ENCODE measurements at places on chromosomes 6 and 20. TPM values are rescaled to one million over a fixed set of nuclear protein-coding genes. Genes with fewer than 3 reads are reported as not detected.

GRCh38 chr20:2751878-2752566, 48.4 kb downstream of the CPXM1 start:
- peak overlapping the region; percentile 52 for H3K4me3 ChIP-seq
- peaks cover 8% of the 10 kb centered on the region for H3K27me3 ChIP-seq
- H3K27ac ChIP-seq, result no peak overlapping the region
- peaks cover 33% of the 10 kb centered on the region for H3K4me1 ChIP-seq

GRCh38 chr6:15400572-15401004, 154.7 kb downstream of the JARID2 start:
- no peaks in the 10 kb centered on the region for H3K4me1 ChIP-seq
- peak; percentile 66 for DNase-seq
- no peaks in the 10 kb centered on the region for H3K36me3 ChIP-seq
- H3K4me3 ChIP-seq, result peak overlapping the region; percentile 38
- H3K27me3 ChIP-seq, result no peaks in the 10 kb centered on the region
- peak overlapping the region; percentile 79 for H3K27ac ChIP-seq

DNA sequence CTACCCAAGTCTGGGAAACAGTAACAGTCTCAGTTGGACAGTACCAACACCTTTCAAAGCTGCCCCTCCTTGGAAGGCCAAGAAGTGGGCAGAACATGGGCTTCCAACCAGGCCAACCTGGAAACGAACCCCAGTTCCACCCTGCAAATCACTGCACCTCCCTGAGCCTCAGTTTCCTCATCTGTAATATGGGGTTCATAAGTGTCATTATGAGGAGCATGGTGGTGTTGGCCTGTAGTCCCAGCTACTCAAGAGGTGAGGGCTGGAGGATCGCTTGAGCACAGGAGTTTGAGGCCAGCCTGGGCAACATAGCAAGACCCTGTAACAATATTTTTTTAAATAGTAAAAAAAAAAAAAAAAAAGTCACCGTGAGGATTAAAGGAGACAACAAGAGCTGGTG, 34.5 kb downstream of the C20orf203 start:
- DNase-seq, result no peak
- no peak overlapping the region for H3K27ac ChIP-seq
- H3K4me1 ChIP-seq, result peaks cover 5% of the 10 kb centered on the region
- no peaks in the 10 kb centered on the region for H3K36me3 ChIP-seq
- no peak overlapping the region for H3K4me3 ChIP-seq
- H3K27me3 ChIP-seq, result no peaks in the 10 kb centered on the region

- no peaks in the 10 kb centered on the region for H3K36me3 ChIP-seq
- no peaks in the 10 kb centered on the region for H3K4me1 ChIP-seq
- no peak overlapping the region for H3K4me3 ChIP-seq
- no peak overlapping the region for H3K27ac ChIP-seq
- H3K27me3 ChIP-seq, result no peaks in the 10 kb centered on the region
- no peak for DNase-seq
Observed at GRCh38 chr6:147141711-147142308, 62.4 kb upstream of the STXBP5 start.

Gene SNAP91
- 0.26 TPM for total RNA-seq

DNA sequence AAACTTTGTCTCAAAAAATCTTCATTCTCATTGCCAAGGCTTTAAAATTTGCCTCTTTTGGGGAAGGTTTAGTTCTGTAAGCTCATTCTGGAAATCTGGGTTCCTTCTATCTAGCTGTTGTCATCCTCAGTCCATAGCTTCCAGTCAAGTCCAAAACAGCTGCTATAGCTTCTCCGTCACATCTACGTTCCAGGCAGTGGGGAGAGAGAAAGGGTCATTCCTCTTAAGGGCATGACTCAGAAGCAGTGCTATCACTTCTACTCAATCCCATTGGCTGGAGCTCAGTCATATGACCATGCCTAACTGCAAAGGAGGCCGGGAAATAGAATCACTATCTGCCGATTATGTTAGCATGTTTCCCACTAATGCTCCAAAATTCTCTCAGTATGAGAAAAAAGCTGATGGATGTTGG, 141.4 kb upstream of the PTPN1 start:
- H3K27me3 ChIP-seq, result no peaks in the 10 kb centered on the region
- H3K36me3 ChIP-seq, result no peaks in the 10 kb centered on the region
- no peak for DNase-seq
- no peaks in the 10 kb centered on the region for H3K4me1 ChIP-seq

Gene GTSF1L
- total RNA-seq, result not detected

DNA sequence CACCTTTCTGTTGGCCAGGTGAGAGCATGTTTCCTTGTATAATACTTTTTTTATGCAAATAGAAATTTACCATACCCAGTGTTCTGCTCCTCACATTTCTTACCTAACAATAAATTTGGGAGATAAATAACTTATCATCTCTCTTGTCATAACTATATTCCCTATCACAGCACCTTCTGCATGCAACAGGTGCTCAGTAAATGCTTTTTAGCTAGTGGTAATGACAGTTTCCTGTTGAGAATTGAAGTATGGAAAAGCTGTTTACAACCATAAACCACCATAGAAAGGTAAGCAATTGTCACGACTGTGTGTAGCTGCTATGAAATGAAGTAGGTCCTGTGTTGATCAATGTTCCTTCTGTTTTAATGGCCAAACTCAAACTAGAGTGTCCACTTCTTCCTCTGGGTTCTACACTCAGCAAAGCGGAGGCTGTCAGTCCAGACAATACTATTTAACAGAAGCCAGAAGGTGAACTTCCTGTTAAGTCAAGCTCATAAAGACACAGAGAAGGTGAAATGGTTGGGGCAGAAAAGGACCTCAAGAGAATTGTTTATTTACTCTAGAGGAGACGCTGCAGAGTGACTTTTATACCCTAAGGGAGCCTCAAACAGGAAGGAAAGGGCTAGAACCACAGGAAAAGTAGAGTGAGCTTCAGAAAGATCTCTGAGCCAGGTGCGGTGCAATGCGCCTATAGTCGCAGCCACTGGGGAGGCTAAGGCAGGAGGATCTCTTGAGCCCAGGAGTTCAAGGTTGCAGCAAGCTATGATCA, 84.0 kb upstream of the SLC22A16 start:
- no peaks in the 10 kb centered on the region for H3K27me3 ChIP-seq
- no peak overlapping the region for H3K27ac ChIP-seq
- H3K4me1 ChIP-seq, result no peaks in the 10 kb centered on the region
- no peaks in the 10 kb centered on the region for H3K36me3 ChIP-seq
- DNase-seq, result no peak

Gene LST1
- total RNA-seq, result 2.8 TPM

DNA sequence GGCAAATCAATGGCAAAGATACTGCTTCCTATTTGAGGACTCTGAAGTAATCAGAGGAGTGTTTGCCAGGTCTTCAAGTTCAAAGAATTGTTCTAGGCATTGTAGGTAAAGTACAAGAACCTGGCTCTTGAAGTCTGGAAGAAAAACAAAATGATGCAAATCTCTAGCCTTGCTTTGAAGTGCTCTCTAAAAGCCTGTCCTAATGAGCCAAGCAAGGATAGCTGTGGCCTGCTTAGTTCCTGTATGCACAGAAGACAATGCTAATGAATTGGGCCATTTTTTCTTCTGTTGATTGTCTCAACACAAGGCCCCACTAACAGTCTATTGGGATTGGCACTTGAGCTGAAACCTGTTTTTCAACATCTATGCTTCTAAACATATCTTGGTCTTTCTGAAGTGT, 165.0 kb upstream of the POU3F2 start:
- H3K4me1 ChIP-seq, result no peaks in the 10 kb centered on the region
- no peak overlapping the region for H3K27ac ChIP-seq
- H3K4me3 ChIP-seq, result no peak overlapping the region
- no peak for DNase-seq
- H3K36me3 ChIP-seq, result no peaks in the 10 kb centered on the region
- H3K27me3 ChIP-seq, result no peaks in the 10 kb centered on the region

- H3K27ac ChIP-seq, result peak within 1 kb of the TSS; percentile 78
- peaks cover 55% of the 10 kb centered on the region for H3K36me3 ChIP-seq
- no peaks in the 10 kb centered on the region for H3K27me3 ChIP-seq
- peak; percentile 83 for DNase-seq
Observed at GRCh38 chr6:43021270-43022047, at the start of gene RRP36. TSS of gene RRP36 (plus strand) at chr6:43021623. CDS start at chr6:43021655, 32 bp downstream.

- H3K27me3 ChIP-seq, result no peaks in the 10 kb centered on the region
- H3K36me3 ChIP-seq, result no peaks in the 10 kb centered on the region
- DNase-seq, result no peak
- no peak overlapping the region for H3K4me3 ChIP-seq
- H3K4me1 ChIP-seq, result no peaks in the 10 kb centered on the region
Observed at GRCh38 chr6:49978332-49979226, 9.2 kb upstream of the DEFB113 start.

DNA sequence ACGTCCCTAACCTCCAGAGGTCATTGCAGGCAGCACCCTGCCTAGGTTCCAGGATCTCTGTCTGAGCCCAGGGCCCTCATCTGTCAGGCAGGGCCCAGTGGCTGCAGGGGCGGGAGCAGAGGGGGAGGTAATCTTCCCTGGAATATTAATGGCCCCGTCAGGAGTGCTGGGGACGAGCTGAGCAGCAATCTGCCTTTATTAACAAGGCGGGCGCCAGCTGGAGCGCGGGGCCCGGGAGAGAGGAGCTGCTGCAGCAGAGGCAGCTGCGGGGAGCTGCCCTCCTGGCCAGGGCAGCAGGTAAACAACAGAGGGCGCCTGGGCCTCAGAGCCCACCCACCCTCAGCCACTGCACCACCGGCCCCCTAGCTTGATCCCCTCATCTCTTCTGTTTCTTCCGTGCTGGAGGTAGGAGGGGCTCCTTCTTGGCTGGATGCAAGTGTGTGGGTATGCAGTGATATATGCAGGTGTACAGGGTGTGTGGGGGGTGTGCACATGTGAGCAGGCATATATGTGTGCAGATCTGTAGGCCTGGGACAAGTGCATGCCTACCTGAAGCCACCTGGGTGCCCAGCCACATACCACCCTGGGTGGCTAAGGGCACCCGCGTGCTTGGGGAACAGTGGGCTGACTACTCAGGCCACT, 131.8 kb upstream of the MLN start:
- H3K4me3 ChIP-seq, result no peak overlapping the region
- no peaks in the 10 kb centered on the region for H3K27me3 ChIP-seq
- H3K4me1 ChIP-seq, result no peaks in the 10 kb centered on the region
- no peaks in the 10 kb centered on the region for H3K36me3 ChIP-seq
- no peak overlapping the region for H3K27ac ChIP-seq

DNA sequence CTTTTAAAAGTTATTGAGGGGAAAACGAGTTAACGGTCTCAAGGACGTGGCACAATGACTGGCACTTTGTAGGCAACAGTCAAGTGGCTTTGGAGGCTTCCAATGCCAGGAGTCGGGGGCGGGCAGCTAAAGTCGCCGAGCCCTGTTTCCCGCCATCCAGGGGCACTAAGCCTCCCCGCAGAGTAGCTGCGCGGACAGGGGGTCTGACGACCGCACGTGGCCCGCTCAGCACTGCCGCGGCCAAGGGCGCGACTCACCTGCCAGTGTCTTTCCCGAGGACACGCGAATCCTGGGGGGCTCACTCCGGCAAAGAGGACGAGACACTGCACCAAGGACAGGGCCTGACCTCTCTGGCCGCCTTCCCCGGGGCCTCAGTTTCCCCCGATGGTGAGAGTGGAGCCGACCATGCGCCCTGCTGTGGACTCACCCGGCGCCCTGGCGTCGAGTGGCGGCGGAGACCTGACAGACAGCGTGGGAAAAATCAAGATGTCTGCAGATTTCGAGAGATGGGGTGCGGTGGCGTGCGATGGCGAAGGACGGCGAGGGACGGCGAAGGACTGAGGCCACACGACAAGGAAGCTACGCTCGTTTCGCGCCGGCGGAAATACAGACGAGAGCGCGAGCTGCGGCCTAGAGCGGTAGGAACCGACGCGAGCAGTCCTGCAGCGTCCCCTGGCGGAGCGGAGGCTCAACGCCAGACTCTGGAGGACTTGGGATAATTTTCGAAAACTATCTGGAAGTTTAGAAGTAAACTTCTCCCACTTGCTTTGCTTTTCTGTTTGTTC, at the start of gene SNHG17:
SNHG17 (minus strand) TSS at position 559 of the 785 bp plus-strand sequence.
- peak within 1 kb of the TSS; percentile 83 for H3K27ac ChIP-seq
- peak within 1 kb of the TSS; percentile 61 for H3K4me3 ChIP-seq
- no peaks in the 10 kb centered on the region for H3K27me3 ChIP-seq
- peaks cover 31% of the 10 kb centered on the region for H3K4me1 ChIP-seq
- peaks cover 34% of the 10 kb centered on the region for H3K36me3 ChIP-seq
- DNase-seq, result peak; percentile 87

DNA sequence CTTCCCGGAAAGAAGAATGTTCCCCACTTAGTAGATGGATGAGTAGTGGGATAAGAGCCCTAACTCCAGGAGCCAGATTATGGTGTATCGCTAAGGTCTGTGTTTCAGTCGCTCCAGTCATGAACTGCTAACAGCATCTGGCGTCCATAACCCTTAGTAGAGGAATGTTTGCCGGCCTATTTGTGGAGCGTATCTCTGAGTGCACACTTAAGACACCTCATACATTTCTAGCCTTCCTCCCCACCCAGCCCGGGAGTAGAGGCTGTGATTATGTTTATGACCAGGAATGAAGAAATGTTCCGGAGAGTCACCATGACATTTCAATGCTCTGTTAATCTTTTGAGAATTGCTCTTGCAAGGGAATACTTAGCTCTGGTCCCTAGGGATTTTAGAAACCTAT, 251.1 kb upstream of the SOX4 start:
- H3K27me3 ChIP-seq, result no peaks in the 10 kb centered on the region
- no peaks in the 10 kb centered on the region for H3K4me1 ChIP-seq
- DNase-seq, result no peak
- no peaks in the 10 kb centered on the region for H3K36me3 ChIP-seq
- no peak overlapping the region for H3K27ac ChIP-seq
- no peak overlapping the region for H3K4me3 ChIP-seq

Gene SAPCD1
- not detected for total RNA-seq

- no peaks in the 10 kb centered on the region for H3K4me1 ChIP-seq
- H3K27ac ChIP-seq, result no peak overlapping the region
- DNase-seq, result no peak
- no peaks in the 10 kb centered on the region for H3K36me3 ChIP-seq
- H3K27me3 ChIP-seq, result no peaks in the 10 kb centered on the region
Observed at GRCh38 chr20:59790346-59790745, 143.1 kb downstream of the SYCP2 start.

Gene ZSCAN9
- total RNA-seq, result 5.8 TPM

DNA sequence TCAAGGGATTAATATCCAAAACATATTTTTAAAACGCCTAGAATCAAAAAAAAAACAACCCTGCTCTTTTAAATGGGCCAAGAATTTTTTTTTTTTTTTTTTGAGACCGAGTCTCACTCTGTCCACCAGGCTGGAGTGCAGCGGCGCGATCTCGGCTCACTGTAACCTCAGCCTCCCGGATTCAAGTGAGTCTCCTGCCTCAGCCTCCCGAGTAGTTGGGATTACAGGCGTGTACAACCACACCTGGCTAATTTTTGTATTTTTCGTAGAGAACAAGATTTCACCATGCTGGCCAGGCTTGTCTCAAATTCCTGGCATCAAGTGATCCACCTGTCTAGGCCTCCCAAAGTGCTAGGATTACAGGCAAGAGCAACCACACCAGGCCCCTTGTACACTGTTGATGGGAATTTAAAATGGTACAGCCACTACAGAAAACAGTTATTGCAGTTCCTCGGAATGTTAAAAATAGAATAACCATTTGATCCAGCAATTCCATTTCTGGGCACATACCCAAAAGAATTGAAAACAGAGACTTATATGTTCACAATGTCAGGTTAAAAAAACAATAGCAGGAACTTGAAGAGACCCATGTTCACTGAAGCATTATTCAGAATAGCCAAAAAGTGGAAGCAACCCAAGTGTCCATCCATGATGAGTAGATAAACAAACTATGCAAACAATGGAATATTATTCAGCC, 3.1 kb upstream of the MYL9 start:
- H3K27me3 ChIP-seq, result no peaks in the 10 kb centered on the region
- DNase-seq, result no peak
- no peak overlapping the region for H3K4me3 ChIP-seq
- H3K27ac ChIP-seq, result peak overlapping the region; percentile 98
- H3K36me3 ChIP-seq, result peaks cover 9% of the 10 kb centered on the region
- H3K4me1 ChIP-seq, result no peaks in the 10 kb centered on the region

All from right atrium auricular region (tissue), 2 donors.